ENCODE measurements at places on chromosomes 3 and 15. TPM values are rescaled to one million over a fixed set of nuclear protein-coding genes. Genes with fewer than 3 reads are reported as not detected.

DNA sequence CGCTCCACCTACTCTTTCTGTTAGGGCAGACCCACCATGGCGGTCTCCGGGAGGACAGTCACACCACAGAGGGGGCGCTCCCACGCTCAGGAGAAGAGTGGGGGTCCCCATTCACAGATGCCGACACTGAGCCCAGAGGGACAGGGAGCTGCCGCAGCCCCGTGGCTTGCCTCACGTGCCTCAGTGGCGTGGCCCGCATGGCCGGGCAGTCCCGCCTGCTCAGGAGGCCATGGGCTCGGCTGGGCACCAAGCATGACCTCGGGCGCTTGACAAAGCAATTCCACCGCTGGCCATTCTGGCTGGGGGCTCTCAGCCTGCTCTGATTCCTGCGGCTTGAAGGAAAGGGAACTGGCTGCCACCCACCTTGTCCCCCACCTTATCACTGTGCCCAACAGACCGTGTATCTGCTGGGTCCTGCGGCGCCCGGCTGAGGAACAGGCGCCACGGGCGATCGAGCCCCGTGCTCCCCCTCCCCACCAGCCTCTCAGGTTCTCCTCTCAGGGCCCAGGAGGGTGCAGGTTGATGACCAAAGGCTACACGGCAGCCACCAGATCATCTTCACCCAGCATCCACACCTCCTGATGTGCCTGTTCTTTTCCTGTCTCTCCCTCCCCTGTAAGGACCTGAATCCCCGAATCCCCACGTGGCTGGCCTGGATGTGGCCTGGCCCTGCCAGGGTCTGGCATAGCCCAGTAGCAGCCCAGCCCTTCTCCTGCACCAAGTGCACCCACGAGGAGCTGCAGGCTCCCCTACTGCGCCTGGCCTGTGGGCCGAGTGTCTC lies 20.7 kb downstream of the CYFIP1 start:
- H3K27me3 ChIP-seq: no peaks in the 10 kb centered on the region
- H3K27ac ChIP-seq: peak overlapping the region; percentile 40

DNA sequence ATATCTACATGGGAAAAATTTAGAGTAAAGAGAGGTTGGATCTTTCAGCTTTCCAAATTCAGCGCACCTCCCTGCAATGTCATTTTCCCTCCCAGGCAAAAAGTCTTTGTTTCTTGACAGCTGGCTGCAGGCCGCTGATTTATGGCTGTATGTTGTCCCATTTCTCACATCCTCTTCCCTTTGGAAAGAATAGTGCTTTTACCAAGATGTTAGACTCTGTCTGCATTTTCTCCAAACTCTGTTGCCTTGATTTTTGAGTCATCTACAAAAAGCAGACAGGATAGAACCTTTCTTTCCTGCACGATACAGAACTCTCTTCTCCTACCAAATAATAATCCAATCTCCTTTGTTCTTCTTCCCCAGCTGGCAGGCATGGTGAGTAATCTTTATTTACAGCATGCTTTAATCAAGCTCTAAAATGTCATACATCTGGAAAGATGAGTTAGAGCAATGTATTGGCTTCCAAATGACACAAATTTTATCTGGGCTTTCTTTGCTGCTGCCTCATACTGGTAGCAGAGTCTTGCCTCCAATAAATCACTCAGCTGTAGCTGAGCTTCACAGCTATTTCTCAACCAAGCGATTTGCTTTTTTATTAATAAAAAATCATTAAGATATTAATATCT lies 101.9 kb downstream of the PIK3R4 start:
- no peak for DNase-seq
- H3K36me3 ChIP-seq: no peaks in the 10 kb centered on the region
- no peaks in the 10 kb centered on the region for H3K4me1 ChIP-seq
- no peak overlapping the region for H3K4me3 ChIP-seq
- H3K27ac ChIP-seq: no peak overlapping the region

- no peak for DNase-seq
- H3K36me3 ChIP-seq: no peaks in the 10 kb centered on the region
- H3K27me3 ChIP-seq: no peaks in the 10 kb centered on the region
Observed at GRCh38 chr3:7272203-7272602, 411.3 kb downstream of the GRM7 start.

DNA sequence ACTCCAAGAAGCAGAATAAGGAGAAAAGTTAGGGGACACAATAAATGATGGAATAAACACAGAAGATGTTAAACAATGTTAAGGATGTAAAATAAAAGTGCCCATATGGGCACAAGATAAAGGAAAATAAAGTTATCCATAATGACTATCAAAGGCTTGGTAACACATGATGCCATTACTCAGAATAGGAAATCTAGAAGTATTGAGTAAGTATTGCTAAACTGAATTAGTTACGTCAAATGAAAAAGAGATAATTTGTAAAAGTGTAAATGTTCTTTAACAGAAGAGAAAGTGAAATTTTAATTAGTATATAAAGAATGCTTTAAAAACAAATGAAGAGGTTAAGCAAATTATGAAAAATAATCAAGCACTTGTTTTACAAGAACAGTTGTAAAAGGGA lies 6.7 kb downstream of the COPS2 start:
- peaks cover 21% of the 10 kb centered on the region for H3K4me1 ChIP-seq
- DNase-seq: no peak
- H3K4me3 ChIP-seq: no peak overlapping the region

DNA sequence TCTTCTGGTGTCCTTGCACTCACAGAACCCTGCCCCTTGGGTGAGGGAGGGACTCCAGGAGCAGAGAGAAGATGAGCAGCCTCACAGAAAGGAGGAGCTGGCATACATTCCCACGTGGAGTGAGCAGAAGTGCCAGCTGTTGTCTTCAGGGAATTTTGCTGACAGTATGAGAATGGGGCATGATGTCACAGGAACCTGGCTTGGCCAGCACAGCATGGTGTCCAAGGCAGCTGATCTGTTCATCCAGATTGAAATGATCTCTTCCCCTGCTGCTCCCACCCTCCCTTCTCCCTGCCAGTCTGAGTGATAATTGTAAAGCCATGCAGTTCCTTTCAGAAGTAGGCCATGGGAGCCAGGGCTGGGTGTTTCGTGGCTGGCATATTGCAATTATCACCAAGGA lies 53.3 kb downstream of the GJD2 start:
- no peak overlapping the region for H3K27ac ChIP-seq
- no peaks in the 10 kb centered on the region for H3K36me3 ChIP-seq
- H3K27me3 ChIP-seq: no peaks in the 10 kb centered on the region
- H3K4me3 ChIP-seq: no peak overlapping the region
- H3K4me1 ChIP-seq: no peaks in the 10 kb centered on the region

DNA sequence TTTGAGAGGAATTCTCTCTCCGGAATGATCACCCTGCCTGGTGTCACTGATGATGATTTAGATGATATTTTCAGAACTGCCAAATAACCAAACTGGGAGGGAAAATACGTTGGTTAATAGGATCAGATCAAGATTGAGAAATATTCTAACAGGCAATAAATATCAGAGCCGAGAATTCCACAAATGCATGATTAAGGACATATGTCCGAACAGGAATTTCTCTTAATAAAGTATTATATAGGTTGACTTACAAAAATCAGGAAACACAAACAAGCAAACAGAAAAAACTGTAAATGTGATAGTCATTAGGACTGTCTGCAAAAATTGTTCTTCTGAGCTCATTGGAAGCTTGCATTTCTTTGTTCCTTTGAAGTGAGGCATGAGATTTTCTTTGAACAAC lies 75.1 kb upstream of the PHLDB2 start:
- DNase-seq: no peak
- H3K27me3 ChIP-seq: no peaks in the 10 kb centered on the region
- no peak overlapping the region for H3K4me3 ChIP-seq
- no peaks in the 10 kb centered on the region for H3K36me3 ChIP-seq
- H3K4me1 ChIP-seq: no peaks in the 10 kb centered on the region
- H3K27ac ChIP-seq: no peak overlapping the region

- H3K4me3 ChIP-seq: no peak overlapping the region
- no peak for DNase-seq
- no peaks in the 10 kb centered on the region for H3K4me1 ChIP-seq
- H3K27ac ChIP-seq: no peak overlapping the region
- H3K36me3 ChIP-seq: no peaks in the 10 kb centered on the region
Observed at GRCh38 chr3:193301433-193301832, 60.4 kb downstream of the PLAAT1 start.

Gene IQCF5
- total RNA-seq: not detected

Gene RARB
- 5.4 TPM for total RNA-seq

Gene LMOD3
- total RNA-seq: 0.11 TPM

Gene SEMA3F
- total RNA-seq: 54.3 TPM

Gene DPPA2
- not detected for total RNA-seq

Gene GPR156
- total RNA-seq: 0.71 TPM
